ENCODE measurements at places on chromosomes 2 and 18.

DNA sequence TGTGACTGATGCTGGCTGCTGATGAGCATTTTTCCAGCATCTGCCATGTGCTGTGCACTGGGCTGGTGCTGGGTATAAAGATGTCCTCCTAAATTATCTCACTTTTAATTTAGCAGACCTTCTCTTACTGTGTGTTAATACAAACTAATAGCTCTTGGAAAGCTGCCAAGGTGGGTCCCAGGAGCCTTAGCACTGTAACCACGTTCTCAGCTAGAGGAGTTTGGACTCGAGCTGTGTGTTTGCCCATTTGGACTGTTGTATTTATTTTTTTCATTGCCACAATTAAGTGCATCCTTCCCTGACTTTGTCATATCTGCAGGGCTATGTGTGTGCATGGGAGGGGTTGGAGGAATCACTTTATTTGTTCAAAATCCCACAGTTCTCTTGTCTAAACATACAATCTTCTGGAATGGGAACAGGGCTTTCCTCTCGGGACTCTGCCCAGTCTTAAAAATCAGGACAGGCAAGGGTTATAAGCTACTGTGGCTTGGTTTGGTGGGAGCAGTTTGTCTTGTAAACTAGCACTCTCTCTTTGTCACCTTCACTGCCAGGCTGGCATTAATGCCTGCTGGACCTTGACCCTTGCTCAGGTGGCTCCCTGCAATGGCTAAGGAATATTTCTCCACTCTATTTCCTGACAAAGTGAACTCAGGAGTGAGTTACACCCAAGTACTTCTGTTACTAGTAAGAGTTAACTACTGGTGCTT lies 129.7 kb upstream of the MGAT5 start:
- DNase-seq, result no peak

GRCh38 chr2:54728669-54729120 lies 5.2 kb downstream of the EML6 start:
- DNase-seq, result peak; percentile 24

DNA sequence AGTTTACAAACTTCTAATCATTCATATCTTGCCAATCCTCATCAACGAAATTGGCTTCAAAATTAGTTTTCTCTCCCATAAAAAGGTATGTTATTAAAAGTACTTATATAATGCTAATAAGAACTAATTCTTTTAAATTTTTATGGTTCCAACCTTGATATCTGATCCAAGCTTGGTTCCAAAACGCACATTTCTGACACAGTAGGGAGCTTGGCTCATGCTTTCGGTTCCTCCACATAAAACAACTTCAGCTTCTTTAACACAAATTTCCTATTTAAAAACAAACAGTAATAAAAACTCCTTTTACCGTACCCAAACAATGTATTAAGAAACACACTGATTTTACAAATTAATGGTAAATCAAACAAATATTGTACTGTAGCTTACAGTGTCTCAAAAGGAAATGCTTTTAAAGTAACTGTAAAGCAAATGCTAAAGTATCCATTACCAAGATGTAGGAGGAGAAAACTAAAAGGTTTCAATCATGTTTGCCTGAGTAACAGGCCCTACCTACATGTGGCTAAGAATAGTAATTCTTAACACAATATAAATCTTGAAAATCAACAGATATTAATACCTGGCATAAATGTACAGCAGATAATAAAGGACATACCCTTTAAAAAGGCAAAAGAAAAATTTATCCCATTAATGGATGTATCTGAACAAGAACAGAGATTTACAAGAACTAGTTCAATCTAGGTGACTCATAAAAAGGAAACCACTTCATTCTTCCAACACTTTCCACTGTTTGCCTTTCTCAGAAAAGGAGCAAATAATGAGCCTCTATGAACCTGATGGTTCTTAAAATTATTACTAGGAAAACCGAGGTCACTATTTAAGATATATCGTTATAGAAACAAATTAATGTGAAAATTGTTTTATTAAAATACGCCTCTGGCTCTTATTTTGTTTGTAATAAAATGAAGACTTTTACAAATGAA lies 17.5 kb downstream of the ACAA2 start:
- DNase-seq, result peak; percentile 14

- DNase-seq, result peak; percentile 79
Observed at GRCh38 chr2:232839411-232840079, 30.5 kb upstream of the SNORC start.

DNA sequence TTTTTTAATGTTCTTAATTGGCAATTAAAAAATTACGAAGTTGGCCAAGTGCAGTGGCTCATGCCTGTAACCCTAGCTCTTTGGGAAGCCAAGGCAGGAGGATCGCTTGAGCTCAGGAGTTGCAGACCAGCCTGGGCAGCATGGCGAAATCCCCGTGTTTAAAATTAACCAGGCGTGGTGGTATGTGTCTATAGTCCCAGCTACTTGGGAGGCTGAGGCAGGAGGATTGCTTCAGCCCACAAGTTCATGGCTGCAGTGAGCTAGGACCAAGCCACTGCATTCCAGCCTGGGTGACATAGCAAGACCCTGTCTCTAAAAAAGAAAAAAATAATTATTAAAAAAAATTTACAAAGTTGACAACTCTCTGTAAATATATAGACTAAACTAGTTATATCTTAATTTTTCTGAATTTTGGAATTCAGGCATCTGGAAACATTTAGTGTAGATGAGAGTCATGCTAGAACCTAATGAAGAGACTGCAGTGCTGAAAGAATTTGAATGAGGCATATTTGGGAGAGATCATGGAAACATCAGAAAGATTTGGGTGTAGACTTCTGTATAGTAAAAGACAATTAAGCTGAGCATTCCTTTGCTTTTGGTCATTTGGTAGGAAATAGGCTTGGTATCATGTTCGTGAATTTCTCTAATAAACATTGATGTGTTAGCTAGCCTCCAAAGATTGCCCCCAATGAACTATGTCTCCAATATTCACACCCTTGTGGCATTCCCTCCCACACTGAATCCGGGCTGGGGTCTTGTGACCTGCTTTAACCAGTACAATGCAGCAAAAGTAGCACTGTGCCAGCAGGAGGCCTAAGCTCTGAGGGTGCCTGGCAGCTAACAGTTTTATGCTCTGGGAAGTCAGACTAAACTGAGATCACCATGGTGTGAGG lies 4.2 kb upstream of the ROCK1 start:
- DNase-seq, result no peak

GRCh38 chr2:45339253-45339652 lies 271.8 kb downstream of the SRBD1 start:
- DNase-seq, result no peak

DNA sequence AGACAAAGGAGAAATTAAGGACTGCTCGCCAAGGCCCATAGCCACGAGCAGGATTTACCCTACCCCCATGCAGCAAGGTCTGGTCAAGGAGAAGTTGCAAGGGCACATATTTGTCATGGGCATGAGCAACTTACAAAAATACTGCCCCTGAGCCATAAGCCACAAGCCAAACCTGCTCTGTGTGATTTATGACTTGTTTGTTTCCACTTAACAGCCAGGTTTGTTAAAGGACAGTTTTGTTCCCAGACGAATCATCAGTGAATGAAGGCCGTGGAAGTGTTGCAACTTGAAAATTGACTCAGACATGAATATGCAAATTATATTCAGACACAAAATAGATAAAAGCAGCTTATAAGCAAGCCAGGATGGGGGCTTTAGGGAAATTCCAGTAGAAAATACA lies 31.3 kb upstream of the EVA1A start:
- DNase-seq, result peak; percentile 38

- no peak for DNase-seq
Observed at GRCh38 chr2:153891051-153891450, 19.3 kb downstream of the GALNT13 start.

- DNase-seq, result no peak
Observed at GRCh38 chr2:65023742-65024141, 32.5 kb upstream of the CEP68 start.

DNA sequence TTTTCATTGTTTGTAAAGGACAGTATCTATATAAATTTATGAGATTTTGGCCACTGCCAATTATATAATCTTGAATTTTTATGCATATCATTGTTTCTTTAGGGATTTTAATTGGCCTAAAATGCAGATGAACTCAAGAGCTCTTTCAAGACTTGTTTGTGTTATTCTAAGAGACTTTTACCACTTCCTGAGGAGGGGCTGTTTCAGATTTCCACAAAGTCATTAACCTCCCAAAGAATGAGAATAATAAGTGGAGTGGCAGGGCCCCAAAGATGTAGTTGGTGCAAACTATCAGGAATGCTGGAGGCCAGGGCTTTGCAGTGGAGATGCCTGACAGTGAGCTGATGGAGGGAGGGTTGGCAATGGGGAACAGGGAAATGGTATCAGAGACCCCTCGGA lies 15.5 kb upstream of the ACVR1 start:
- DNase-seq, result no peak

DNA sequence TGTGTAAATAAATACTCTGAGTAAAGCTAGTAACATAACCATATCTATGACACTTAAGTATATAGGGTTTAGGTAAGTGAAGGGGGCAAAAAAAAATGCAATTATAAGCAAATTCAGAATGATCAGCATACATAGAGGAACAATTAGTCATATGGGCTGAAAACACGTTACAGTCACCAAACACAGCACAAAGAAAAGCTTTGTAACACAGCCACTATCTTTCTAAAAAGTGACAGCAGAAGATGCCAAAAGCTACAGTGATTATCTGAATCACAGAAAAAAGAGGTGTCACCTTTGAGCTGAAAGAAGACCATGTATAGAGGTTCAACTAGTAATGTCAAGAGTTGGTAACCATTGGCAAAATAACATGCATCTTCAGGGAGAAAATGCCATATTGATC lies 115.5 kb downstream of the ERBB4 start:
- DNase-seq, result no peak

GRCh38 chr2:130259594-130259993 lies 61.4 kb upstream of the TUBA3E start:
- DNase-seq, result no peak

GRCh38 chr18:76894566-76895346 lies 72.4 kb downstream of the ZNF236 start:
- DNase-seq, result no peak

DNA sequence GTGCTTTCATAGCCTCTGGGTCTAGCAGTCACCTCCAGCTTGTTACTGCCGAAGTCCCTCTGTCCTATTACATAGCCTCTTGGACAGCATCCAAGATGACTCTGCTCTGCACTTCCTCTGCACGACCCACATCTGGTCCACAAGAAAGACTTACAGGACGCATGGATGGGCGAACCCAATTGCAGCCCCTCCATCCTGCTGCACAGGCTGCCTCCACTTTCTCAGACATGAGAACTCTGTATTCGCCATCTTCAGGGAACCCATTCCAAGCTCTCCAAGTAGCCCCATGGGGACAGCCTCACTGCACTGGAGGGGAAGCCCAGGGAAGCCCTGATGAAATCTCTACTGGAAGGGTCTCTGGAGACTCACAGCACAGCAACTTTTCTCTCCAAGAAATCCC lies 172.1 kb downstream of the GFPT1 start:
- DNase-seq, result peak; percentile 70

- no peak for DNase-seq
Observed at GRCh38 chr2:8278709-8279354, 403.0 kb upstream of the ID2 start.

DNA sequence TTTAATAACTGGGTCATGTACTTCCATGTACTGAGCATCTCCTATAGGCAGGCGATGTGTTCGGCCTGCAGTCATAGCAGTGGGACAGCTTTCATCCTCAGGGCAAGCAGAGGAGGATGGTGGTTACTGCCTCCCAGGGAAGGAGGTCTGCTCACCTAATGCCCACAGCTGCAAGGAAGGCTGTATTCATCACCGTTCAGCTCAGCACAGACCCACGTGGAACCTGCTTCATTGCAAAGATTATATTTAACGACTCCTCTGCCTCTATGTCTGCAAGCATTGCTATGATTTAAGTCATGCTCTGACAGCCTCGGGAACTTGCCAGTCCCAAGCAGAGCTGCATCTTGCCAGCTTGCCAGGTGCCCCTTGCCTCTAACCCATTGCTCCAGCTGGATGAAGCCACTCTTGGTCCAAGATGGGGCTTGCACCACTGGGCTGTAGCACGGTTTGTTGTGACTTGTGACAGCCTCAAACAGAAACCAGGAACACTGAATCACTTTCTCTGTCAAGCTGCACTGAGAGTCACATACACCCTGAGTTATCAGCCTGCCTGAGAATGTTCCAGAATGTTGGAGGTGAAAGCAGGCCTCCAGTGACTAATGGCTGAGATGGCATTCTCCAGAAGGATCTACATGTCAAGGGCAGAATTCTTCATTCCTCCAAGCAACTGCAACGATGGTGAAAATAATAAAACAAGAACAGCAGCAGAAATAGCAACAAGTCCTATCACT lies 651.1 kb upstream of the ID2 start:
- DNase-seq, result no peak

DNA sequence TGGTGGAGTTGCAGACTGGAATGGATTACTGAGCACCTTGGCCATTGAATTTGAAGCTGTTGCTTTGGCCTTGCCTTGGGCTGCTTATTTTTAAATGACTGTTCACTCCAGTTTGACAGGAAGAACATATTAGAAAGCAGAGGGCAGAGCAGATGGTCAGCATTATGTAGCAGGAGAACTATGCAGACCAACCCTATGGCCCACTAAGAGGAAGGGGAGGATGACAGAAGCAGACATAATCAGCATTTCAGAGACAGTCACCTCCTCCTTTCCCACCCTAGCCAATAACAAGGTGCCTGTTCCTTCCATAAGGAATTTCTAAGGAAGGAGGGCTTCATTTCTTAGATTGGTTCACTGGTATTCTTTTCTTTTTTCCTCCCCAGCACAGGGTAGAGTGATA lies 2.4 kb downstream of the CHRNA1 start:
- peak; percentile 68 for DNase-seq

- no peak for DNase-seq
Observed at GRCh38 chr2:8542381-8543059, 139.3 kb upstream of the ID2 start.

DNA sequence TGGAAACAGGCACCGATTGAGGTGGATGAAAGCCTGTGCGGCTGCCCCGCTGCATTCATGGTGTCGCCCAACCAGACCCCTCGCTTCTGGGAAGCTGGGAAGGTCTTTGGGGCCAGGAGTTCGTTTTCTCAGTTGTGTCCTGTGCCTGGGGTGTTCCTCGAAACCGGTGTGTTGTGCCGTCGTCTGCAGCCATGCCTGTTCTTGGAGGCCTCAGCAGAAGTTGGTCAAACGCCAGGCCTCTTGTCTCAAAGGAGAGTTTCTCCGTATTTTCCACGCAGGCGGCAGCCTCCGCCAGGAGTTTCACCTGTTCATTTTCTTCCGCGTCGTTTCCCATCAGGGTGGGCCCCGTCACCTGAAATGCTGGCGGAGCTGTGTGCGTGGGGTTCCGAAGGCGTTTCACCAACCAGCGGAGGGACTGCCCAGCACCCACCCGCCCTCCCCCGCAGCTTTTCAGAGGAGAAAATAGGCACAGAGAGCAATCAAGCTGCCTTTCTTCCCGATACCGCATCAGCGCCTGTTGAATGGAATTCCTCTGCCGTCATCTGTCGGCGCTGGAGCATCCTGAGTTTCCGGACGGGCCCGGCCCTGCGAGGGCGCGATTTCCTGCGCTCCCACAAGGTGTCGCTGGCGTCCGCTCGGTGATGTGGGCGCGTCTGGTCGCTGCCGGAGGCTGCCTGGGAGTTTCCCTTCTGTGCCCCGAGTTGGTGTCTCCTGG lies 17.0 kb upstream of the NFATC1 start:
- DNase-seq, result peak; percentile 74

- no peak for DNase-seq
Observed at GRCh38 chr2:181646415-181646987, 10.4 kb downstream of the CERKL start.

Data from endothelial cell of umbilical vein (primary cell).